ENCODE measurements at places on chromosomes 11 and 22. TPM values are rescaled to one million over a fixed set of nuclear protein-coding genes. Genes with fewer than 3 reads are reported as not detected.

PTGDR2 gene
- 3.0 TPM for total RNA-seq

MS4A2 gene
- total RNA-seq, result 1.5 TPM

ZNF214 gene
- 0.29 TPM for total RNA-seq

TREH gene
- total RNA-seq, result not detected

MRPL40 gene
- total RNA-seq, result 132 TPM

TRIM48 gene
- not detected for total RNA-seq

HBB gene
- total RNA-seq, result 1.5 TPM

SHISAL1 gene
- not detected for total RNA-seq

CRYBA4 gene
- total RNA-seq, result 3.3 TPM

TNNT3 gene
- not detected for total RNA-seq

RFPL1 gene
- total RNA-seq, result not detected

SLC22A25 gene
- total RNA-seq, result not detected

Data from K562 (cell line).